Stimulated activated CD4-positive, alpha-beta T cell treated with anti-CD3 and anti-CD28 coated beads, Interleukin-15, amount 100 ng/mL, for 48 hours (primary cell): ENCODE measurements at places on chromosomes 3 and 15.

DNA sequence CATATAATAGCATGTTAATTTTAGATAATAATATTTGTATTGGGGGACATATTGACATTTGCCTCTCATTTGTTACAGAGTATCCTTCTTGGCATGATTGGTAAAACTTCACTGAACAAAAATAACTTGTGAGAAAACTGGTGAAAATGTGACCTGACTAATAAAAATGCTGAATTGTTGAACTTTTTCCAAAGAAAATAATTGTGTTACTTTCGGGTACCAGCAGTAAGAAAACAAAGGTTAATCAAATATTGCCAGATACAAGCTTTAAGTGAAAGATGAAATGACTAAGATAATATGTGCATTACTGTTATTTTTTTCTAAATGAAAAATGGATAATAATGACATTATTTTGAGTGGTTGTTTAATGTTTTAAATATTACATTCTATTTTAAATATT, 15.2 kb downstream of the SLC12A1 start:
- DNase-seq, result no peak

GRCh38 chr15:41806291-41807181, 21.4 kb upstream of the JMJD7 start:
- no peak for DNase-seq

DNA sequence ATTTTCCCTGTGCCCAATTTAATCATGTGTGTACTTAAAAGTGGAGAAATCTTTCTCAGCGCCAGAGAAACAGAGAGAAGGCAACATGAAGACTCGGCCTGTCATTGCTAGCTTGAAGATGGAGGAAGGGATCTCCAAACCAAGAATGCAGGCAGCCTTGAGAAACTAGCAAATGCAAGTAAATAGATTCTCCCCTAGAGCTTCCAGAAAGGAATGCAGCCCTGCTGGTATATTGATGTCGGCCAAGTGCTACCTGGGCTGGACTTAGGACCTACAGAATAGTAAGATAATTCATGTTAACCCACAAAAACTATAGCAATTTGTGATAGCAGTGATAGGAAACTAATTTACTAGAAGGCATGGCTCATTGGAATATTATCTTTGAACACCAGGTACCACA, 150.9 kb upstream of the ABI3BP start:
- DNase-seq, result no peak

GRCh38 chr15:29934251-29934650, 112.0 kb upstream of the TJP1 start:
- no peak for DNase-seq

DNA sequence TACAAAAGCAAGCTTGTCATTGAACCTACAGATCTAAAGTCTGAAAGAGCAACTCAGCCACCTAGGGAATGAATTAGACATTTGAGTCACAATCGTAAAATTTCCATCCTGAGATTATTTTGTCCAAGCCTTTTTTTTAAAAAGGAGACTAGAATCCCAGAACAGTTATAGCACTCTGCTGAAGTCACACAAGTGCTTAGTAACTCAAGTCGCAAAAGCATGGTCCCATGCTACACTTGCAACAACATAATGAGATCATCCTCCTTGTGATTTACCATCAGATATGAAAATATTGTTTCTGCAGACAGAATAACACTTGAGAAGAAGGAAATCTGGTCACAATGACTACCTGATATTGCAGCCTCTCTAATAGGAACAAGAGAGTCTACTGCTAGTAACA, 106.7 kb downstream of the ZIC4 start:
- DNase-seq, result no peak

- no peak for DNase-seq
Measured at GRCh38 chr3:194303749-194304148, 47.4 kb downstream of the CPN2 start.

GRCh38 chr3:97793420-97794019, 28.3 kb upstream of the CRYBG3 start:
- DNase-seq, result no peak

DNA sequence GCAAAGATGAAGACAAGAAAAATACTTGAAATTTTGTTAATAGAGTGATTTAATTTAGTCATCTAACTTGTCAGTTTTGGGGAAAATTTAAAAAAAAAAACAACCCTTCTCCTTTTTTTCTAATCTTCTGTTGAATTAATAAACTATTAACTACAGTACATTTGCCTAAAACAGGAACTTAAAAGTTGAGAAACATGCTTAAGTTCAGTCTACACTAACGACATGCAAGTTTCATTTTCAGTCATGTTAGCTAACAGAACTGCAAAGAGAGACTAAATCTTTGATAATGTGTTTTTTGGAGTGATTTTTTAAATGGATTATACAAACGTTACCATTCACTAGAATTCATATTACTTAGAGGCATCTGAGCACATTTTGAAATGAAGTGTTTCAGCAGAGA, 71.9 kb upstream of the MBNL1 start:
- no peak for DNase-seq

GRCh38 chr3:99875929-99876841, 58.5 kb downstream of the CMSS1 start:
- DNase-seq, result peak; percentile 46

DNA sequence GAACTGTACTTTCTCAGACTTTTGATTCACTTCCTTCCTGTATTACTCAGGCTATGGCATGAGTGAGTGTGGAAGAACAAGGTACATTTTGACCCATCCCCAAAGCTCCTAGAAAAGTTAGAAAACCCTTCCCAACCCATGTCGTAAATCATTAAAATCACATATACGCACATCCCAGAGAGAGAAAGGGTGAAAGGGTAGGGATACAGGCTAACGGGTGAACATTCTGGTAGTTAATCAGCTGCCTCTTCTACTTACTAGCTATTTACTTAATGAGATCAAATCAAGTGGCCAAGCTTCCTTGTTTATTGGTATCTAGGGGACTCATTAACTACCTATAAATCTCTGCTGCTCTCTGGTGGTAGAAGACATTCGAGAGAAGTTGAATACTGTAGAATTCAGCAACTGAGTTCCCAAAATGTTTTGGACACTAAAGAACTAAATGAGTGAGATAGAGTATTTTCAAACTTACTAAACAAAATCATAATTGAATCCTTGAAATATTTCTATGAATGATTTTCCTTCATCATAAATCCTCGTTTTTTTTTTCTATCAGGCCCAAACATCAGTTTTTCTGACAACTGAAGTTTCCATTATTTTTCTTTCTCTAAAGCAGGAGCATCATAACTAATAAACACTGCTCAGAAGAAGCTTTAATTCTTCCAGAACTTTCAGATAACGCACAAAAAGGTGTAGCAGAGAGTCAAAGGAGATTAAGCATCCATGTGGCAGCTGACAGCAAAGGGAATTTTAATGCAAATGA, 124.2 kb downstream of the IMPG2 start:
- DNase-seq, result no peak

GRCh38 chr3:33437556-33438283, 2.5 kb downstream of the UBP1 start:
- DNase-seq, result no peak

DNA sequence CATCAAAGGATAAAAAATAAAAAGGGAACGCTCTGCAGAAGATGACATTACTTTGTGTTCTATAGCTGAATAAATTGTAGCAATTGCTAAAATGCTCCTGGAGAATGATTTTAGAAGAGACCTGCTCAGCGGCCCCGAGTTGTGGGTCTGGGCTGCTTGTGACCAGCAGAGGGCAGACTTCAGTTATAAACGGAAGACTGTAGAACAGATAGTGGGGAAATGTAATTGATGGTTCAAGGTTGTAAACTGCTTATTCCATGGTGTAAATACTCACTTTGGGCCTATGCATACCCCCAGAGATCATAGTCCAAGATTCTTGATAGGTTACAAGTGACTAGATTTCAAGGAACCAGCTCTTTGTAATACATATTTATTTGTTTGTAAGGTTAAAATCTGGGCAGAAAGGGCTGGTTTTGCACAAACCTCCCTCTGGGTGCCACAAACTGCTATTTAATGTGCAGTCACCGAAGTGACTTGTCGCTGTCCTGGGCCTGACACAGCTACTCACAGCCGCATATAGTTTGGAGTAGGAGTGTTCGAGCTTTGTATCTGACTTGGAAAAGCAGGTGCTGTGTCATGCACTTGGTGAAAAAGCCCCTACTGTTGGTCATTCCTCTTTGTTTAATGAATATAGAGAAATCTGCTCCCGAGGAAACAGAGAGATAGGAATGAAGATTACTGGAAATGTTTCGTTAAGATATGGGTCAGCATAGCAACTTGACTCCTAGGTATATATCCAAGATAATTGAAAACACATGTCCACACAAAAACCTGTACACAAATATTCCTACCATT, 34.7 kb upstream of the NDUFB4 start:
- DNase-seq, result peak; percentile 51

DNA sequence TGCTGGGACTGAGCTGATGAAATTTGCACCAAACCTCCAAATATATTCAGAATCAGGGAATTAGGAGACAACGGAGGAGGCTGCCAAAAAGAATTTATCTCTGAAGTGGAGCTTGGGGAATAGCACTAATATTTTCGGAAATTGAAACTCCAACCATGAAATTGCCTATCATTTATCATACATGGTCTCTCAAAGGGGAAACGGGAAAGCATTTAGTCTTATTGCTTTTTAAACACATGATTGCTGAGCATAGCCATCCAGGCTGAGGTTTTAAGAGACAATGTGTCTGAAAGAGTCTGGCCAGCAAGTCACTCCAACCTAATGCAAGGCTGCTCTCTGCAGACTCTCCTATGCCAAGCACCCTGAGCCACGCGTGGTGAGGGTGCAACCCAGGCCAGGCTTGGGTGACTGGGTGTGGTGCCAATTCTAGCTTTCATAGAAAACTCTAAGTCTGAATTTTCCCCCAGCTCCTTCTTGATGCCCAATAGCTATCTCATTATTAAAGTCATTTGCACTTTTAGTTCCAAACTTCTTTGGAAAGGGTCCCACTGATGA, 200.2 kb downstream of the RPLP1 start:
- no peak for DNase-seq

- DNase-seq, result no peak
Measured at GRCh38 chr15:70252951-70253320, 155.2 kb upstream of the TLE3 start.

- no peak for DNase-seq
Measured at GRCh38 chr15:66233487-66234415, 19.8 kb downstream of the MEGF11 start.

DNA sequence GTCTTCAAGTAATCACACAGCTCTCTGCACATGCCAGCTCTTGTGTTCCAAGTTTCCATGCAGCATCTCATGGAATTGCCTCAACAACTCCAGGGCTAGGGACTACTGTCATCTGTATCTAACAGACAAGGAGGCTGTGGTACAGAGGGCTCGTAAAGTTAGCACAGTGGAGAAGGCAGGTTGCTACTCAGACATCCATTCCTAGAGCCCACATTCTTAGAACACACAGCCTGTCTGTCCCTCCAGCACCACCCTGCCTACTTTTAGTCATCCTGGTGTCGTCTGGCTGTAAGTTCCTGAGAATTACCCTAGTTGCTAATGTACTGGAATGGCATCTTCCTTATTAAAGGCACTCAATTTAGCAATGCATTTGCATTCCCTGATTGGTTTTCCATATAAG, 862.5 kb downstream of the FHIT start:
- no peak for DNase-seq

DNA sequence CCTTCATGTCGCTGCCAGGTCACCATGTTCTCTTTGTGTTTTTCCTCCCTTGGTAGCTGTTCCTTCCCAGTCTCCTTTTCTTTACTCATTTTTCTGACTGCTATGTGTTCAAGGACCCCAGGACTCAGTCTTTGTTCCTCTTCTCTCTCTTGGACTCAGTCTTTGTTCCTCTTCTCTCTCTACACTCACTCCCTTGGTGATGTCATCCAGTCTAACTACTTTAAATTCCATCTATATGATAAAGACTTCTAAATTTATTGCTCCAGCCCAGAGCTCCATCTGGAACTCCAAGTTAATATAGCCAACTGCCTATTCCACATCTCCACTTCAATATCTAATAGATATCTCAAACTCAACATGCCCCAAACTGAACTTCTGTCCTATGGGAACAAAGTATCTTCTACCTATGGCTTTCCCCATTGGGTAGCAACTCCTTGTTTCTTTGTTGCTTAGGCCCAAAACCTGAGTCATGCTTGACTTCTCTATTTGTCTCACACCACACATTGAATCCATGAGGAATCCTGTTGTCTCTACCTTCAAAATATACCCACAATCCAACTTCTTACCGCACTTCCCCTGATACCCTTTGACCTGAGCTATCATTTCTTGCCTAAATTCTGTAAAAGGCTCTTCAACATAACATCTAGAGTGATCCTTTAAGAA, 4.9 kb upstream of the DYNC1LI1 start:
- DNase-seq, result no peak
